Natural killer cell (primary cell): ENCODE measurements at places on chromosomes 3 and 15.

DNA sequence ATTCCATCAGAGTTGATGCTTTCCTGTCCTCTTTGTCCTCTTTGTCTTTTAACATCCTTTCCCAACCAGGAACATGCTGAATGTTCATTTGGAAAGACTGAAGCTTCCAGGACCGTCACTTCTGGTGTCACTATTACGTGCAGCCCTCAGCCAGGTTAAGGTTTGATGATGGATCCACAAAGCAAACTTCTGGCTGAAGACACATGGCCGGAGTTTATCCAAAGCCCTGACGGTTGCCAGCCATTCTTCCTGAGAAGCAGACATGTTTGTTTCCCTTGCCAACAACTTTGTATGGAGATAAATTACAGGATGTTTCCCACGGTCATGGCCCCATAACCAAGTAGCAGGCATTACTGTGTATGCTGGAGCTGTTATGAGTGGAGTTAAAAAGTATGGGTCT lies 236.9 kb downstream of the THSD4 start:
- DNase-seq: no peak

DNA sequence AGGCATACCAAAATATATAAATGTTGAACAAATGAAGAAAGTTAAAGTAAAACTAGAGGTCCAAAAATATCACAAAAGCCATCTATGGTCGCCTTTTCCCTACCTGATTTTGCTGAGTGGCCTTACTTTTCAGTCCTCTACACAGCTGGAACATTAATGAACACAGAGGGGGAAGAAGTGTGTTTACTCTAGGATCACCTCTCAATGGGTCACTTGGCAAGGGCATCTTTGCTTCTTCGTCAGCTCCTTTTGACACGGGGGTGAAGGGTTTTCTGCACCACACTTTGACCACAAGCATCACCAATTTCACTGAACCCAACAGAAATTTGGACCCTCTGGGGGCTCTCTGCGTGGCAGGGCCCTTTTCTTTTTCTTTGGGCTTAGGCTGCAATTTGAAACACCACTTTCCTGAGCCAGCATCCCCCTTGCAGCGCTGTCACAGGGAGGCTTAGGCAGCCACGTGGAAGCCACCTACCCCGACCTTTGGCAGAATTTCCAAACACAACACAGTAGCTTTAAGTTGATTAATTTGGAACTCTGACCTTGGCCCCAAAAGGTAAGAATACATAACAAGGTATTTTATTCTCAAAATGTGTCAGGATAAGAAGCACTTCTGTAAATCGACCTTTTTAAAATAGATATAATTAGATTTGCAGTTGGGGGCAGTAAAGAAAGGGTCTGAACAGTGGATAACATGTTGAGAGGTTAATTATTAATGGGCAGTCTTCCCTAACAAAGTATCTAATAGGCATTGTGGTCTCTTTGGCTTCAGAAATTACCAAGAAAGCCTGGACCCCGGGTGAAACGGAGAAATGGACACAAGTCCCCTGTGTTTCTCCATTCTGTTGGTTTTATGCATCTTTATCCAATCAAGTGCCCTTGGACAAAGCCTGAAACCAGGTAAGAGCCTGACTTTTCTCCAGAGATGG lies at the start of gene LIPC:
TSS of gene LIPC (plus strand) at position 771 of the 929 bp plus-strand sequence. CDS start at position 813, 42 bp downstream.
- no peak for DNase-seq

DNA sequence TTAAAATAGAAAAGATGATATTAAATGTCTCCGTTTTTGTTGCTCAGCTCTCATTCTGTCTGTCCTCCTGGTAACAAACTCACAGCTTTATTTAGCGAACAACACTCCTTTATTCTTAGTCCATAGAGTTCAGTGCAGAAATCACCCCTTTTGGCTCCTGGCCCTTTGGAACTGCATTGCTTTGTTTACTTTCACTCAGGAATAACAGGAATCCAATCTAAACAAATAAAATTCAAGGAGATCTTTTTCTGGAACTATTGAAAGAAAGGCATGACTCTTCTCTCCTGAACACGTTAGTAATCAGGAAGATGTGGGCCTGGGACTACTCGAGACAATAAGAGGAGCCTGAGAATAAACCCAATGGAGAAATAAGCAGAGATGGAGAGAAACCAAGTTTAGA lies 409.2 kb downstream of the DIPK2A start:
- no peak for DNase-seq

- DNase-seq: peak; percentile 25
Observed at GRCh38 chr3:151230646-151231045, 27.6 kb upstream of the GPR171 start.

DNA sequence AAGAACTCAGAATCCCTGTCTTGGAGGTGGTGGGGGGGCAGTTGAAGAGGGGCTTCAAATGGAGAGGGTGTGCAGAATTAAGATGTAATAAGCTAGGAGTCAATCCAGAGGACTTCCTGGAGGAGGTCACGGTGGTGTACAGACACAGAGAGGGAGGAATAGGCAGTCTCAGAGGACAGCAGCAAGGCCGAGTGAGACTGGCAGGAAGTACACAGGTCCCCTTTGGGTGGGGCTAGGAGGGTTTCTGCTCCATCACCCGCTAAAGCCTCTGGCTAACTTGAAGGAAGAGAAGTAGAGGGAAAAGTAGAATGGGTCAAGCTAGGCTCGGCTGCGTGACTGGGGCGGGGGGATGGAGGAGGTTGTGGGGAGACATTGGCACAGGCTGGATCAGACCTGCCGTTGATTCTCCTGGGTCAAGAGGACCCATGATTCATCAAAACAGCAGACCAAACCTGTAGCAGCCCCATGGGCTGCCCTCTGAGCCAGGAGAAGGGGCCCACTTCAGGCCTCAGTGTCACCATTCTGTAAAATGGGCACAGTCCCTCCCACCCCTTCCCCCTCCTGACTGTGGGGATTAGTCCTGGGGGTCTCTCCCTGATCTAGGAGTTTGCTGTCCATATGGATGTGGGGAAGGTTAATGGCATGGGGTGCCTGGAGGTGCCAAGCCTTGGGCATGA lies 16.9 kb downstream of the CSPG4 start:
- DNase-seq: no peak

GRCh38 chr3:143826296-143826695 lies 22.0 kb downstream of the SLC9A9 start:
- no peak for DNase-seq

DNA sequence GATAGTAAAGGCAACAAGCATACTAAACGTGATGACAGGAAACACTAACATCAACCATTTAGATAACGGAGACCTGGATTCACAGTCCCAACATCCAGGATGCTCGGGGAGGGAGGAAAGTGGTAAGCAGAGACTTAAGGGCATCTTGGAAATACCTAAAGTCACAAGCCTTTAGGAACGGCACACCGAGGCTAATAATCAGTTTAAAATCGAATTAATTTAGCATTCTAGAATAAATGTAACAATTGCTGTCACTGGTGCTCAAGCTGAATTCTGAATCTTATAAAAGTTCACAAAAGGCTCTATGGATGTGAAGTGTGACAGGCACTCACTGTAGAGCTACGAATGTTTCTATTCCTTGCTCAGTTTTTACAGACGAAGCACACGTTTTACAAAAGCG lies 1.3 kb downstream of the CD47 start:
- DNase-seq: peak; percentile 31
